ENCODE measurements at places on chromosomes 4 and X.
A peak's percentile ranks its signal among the peaks of the same experiment; 100 is the strongest.

GRCh38 chrX:65926095-65927019 lies 113.5 kb downstream of the VSIG4 start:
- no peak for DNase-seq

DNA sequence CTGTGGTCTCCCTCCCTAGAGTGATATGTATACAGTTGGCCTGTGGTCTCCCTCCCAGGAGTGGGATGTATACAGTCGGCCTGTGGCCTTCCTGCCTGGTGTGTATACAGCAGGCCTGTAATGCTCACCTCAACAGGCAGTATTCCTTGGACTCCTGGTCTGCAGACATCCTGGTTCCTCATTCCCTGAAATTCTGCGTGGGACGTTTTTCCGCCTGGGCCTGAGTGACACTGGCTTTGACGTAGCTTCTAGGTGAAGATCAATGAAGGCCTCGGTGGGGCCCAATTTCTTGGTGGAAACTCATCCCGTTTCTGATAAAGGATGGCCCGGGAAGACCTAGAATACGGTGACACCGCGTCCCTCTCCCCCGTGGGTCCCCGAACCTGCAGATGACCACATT lies 98.7 kb upstream of the PPP2R3B start:
- no peak for DNase-seq

- no peak for DNase-seq
Measured at GRCh38 chrX:100674705-100675104, 30.7 kb downstream of the SRPX2 start.

GRCh38 chr4:100114909-100115308 lies 75.4 kb downstream of the DDIT4L start:
- DNase-seq, result no peak

GRCh38 chrX:130793975-130794374 lies 109.0 kb downstream of the ENOX2 start:
- no peak for DNase-seq

- no peak for DNase-seq
Measured at GRCh38 chrX:2799369-2799768, 29.4 kb upstream of the GYG2 start.

- DNase-seq, result no peak
Measured at GRCh38 chr4:107999932-108000539, 10.3 kb downstream of the HADH start.

- DNase-seq, result no peak
Measured at GRCh38 chrX:15525664-15526416, 25.2 kb downstream of the BMX start.

GRCh38 chr4:184189966-184190365 lies 27.7 kb downstream of the ENPP6 start:
- no peak for DNase-seq

GRCh38 chrX:74090049-74090448 lies 213.9 kb upstream of the ZCCHC13 start:
- DNase-seq, result no peak

GRCh38 chrX:20333672-20334071 lies 67.0 kb upstream of the RPS6KA3 start:
- no peak for DNase-seq

GRCh38 chrX:32443841-32444240 lies 767.5 kb downstream of the DMD start:
- DNase-seq, result no peak

- no peak for DNase-seq
Measured at GRCh38 chr4:139329665-139330200, 27.5 kb upstream of the NDUFC1 start.

- DNase-seq, result peak; percentile 28
Measured at GRCh38 chr4:140243278-140243753, 89.3 kb upstream of the MAML3 start.

DNA sequence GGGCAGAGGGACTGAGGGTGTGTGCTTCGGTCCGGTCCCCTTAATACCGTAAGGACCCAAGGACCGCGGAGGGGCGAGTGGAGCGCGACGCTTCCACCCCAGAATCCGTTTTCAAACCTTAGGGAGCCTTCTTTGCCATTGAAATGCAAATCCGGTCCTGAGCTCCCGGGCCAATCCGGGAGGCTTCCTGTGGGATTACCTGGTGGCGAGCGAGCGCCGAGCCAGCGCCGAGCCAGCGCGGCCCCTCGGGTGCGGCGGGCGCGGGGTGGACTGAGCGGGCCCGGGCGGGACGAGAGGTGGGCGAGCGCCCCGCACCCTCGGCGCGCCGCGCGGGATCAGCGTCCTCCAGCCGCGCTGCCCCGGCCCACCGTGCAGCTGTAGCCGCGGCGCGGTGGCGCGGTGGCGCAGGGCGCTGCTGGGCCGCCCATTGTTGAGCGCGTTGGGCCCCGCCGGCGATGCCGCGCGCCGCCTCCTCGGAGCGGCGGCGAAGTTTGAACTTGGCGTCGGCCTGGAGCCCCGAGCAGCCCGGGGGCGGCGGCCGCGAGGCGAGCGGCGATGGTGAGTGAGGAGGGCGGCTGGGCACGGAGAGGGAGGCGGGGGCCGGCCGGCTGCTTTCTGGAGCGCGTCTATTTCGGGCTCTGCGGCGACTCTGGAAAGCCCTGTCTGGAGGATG lies 208.7 kb downstream of the SOWAHB start:
- no peak for DNase-seq

DNA sequence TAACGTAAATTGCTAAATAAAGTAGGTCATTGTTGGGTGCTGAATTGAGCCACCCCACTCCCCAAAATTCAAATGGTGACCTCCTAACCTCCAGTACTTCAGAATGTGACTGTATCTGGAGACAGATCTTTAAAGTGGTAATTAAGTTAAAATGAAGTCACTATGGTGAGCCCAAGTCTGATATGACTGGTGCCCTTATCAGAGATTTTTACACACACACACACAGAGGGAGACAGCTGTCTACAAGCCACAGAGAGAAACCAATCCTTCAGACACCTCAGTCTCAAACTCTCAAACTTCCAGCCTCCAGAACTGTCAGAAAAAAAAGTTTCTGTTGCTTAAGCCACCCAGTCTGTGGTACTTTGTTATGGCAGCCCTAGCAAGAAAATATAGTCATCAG lies 879.2 kb upstream of the INTU start:
- no peak for DNase-seq

GRCh38 chr4:8908206-8908893 lies 36.7 kb upstream of the HMX1 start:
- DNase-seq, result no peak

GRCh38 chrX:147958291-147958690 lies 22.8 kb upstream of the FMR1NB start:
- DNase-seq, result no peak

DNA sequence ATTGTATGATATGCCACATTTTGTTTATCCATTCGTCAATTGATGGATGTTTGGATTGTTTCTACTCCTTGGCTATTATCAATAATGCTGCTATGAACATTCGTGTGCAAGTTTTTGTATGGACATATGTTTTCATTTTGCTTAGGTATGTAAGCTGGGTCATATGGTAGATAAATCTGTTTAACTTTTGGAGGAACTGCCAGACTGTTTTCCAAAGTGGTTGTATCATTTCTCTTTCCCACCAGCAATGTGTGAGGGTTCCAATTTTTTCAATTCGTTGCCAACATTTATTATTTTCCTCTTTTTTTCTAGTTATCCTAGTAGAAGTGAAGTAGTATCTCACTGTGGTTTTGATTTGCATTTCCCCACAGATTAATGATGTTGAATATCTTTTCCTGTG lies 71.8 kb downstream of the DIAPH2 start:
- no peak for DNase-seq

DNA sequence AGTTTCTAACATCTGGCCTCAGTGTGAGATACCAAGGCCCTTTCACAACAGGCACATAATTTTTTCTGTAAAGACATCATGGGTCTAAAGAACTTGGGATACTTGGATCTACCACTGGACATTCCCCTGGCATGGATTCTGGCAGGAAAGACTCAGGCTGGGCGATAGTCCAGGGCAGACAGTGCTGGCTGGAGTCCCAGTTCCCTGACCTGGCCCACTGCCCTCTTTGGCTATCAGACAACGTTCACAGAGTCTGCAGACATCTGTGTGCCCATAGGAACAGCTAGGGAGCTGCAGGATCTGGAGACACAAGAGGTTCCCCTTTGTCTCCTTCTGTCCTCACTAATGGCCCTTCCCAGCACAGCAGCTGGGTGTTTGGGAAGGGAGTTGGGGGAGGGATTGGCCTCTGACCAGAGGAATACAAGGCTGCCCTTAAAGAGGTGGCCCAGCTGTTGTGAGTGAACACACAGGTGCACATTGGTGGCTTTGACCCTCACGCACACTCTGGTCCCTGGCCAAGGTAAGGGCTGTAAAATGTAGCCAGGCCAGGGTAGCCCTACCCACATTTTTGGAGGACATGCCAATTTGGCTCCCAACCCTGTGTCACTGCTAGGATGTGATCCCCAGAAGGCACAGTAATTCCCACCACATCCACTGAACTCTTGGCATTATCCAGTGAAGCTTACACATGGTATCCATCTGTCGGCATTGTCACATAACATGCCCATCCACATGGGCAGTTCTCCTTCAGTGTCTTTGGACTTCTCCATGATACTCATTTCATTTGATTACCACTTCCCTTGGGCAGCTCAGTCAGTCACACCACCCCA lies 72.3 kb downstream of the SOX3 start:
- no peak for DNase-seq

DNA sequence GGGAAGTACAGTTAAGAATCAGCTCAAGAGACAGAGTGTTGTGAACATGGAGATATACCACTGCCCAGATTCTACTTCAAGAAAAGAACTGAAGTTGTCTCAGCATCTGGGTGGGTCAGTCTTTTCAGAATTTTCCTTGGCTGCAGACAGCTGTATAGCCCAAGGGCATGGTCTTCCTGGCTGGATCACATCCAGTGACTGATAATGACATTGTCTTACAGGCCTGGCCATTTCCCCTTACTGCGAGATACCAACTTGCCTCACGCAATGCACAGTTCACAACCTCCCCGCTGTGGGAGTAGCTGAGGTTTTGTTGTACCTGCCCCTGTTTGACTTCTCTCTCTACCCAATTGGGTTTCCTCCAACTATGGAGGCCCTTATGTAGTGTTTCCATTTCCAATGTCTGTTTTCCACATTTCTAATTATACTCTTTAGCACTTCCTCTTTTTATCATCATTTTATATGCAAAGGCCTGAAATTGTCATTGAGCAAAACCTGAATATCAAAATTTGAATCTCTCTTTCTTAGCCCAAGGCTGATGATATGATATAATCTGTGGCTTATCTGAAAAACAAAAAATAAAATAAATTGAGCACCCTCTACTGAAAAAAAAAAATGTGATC lies 209.1 kb downstream of the NAF1 start:
- DNase-seq, result no peak

DNA sequence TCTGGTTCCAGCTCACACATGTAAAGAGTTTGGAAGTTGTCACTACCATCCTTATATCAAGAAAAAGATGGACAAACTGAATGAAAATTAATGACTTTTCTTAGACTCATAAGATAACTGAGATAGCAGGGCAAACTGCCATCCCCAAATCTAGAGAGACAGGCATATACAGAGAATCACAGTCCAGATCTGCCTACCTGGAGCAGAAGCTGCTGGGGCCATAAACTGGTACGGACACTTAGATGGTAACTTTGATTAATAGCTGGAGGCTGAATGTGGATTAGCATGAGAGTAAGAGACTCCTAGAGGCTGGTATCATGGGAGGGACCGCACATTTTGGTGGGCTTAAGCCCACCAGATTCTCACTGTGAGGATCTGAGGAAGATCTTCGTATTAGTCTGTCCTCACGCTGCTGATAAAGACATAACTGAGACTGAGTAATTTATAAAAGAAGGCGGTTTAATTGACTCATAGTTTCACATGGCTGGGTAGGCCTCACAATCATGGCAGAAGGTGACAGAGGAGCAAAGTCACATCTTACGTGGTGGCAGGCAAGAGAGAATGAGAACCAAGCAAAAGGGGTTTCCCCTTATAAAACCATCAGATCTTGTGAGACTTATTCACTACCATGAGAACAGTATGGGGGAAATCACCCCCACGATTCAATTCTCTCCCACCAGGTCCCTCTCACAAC lies 10.8 kb upstream of the POLA1 start:
- no peak for DNase-seq
